NAMALWA (cell line): ENCODE measurements at places on chromosomes 3 and 15.
A peak's percentile ranks its signal among the peaks of the same experiment; 100 is the strongest.

DNA sequence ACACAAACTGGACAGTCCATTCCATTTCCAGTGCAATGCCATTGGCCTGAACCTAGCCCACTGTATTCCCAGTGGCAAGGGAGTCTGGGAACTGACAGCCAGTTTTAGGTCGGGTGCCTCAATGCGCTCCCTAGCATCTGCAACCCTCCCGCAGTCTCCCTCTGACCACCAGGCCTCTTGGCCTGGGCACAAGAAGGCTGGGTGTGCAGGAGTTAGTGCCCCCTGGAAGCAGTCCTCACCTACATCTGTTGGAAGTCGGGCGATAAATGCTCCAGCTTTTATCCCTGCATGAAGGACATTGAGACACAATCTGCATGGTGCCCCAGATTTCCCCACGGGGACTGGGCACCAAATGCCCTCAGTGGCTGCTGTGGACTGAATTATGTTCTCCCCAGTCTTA lies 12.7 kb downstream of the C3orf22 start:
- DNase-seq: no peak

GRCh38 chr3:197456261-197457091 lies 99.3 kb downstream of the BDH1 start:
- DNase-seq: peak; percentile 46

- no peak for DNase-seq
Observed at GRCh38 chr3:11465744-11466616, 177.7 kb downstream of the VGLL4 start.

DNA sequence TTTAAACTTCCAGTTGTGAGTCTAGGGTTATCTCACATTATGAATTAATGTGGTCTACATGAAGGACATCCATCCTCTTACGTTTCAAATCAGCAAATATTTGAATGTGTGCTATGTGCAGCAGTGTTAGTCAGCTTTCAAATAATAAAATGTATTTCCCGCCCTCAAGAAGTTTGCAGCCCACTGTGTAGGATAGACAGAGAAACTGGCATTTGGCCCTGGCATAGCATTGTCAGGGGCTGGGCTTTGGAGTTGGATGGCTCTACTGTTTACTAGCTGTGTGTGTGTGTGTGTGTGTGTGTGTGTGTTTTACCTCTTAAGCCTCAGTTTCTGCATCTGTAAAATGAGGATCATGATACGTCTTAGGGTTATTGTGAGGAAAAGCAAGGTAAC lies 400.5 kb upstream of the C2CD4B start:
- no peak for DNase-seq

DNA sequence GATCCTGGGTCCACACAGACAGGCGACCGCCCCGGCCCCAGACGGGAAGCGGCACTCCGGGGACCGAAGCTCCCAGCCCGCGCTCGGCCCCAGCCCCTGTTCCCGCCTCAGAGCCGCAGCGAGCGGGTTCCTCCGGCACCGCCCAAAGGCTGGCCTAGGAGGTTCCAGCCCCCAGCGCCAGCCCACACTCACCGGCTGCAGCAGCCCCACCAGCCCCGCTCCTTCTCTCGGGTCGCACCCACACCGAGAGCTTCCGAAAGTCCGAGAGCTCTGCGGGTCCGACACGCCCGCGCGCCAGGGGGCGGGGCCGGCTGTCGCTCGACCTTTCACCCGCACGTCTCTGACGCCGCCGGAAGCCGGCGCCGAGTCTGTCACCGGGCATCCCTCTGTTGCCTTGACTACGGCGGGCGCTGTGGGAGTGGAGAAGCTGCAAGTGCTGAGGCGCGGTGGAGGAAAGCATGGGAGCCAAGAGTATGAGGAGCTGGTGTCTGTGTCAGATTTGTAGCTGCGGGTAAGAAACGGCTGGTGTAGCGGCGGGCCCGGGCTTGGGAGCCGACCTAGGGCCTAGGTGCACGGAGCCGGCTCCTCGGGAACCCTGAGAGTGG lies at the start of the genes EFL1 and SAXO2:
Gene EFL1, minus strand, starts transcription at position 313 of the 605 bp plus-strand sequence. CDS start 956 bp downstream, outside the sequence.
Gene SAXO2, plus strand, starts transcription at position 397 of the 605 bp plus-strand sequence. Its CDS starts 62 bp downstream, at position 459.
- peak; percentile 89 for DNase-seq

DNA sequence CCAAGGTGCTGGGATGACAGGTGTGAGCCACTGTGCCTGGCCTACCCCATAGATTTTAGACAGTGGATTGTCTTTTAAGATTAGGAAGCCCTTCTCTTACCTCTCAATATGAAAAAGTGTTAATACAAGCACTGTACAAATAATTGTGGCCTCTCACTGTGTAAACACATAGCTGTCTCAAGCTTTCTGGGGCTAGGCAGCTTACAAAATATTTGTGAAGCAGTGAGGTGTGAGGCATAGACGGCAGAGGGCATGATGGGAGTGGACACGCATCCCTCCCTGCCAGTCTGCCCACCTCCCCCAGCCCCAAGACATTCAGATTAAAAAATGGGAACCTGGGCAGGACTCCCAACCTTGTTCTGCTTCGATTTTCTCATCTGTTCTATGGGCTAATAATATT lies 34.6 kb downstream of the SQOR start:
- no peak for DNase-seq

- DNase-seq: no peak
Observed at GRCh38 chr3:78455166-78455565, 1312.6 kb downstream of the ROBO1 start.

DNA sequence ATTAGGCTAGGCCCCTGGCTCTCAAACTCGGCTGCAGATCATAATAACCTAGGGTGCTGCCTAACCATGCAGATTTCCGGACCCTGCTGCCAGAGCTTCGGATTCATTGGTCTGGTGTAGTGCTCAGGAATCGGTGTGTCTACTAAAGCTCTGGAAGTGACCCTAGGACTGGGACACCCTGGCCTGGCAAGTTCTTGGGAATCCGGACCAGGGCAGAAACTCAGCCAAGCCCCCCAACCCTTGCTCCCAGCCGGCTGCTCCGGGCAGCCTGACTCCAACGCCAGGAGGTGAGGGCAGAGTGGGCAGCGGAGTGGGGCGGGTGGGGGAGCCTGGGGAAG lies 23.0 kb downstream of the IGDCC3 start:
- no peak for DNase-seq

DNA sequence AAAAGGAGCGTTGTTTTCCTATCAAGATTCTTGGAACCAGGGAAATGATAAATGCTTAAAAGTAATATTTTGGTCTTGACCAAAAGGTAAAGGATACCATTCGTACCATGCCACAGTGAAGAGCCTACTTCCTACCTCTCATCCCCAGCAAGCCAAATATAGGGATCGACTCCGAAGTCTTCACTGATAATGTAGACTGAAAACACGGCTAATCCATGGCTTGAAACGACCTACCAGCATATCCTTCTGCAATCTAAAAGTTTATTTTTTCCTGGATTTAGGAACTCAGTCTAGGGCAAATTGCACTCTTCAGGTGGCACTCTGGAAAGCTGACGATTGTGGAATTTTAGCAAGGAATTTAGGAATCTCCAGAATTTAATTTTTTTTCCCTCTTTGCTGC lies 1.9 kb upstream of the SEMA6D start:
- no peak for DNase-seq

GRCh38 chr15:28977377-28978010 lies 91.7 kb downstream of the APBA2 start:
- DNase-seq: no peak

- no peak for DNase-seq
Observed at GRCh38 chr3:172449466-172450149, 1.4 kb upstream of the GHSR start.

DNA sequence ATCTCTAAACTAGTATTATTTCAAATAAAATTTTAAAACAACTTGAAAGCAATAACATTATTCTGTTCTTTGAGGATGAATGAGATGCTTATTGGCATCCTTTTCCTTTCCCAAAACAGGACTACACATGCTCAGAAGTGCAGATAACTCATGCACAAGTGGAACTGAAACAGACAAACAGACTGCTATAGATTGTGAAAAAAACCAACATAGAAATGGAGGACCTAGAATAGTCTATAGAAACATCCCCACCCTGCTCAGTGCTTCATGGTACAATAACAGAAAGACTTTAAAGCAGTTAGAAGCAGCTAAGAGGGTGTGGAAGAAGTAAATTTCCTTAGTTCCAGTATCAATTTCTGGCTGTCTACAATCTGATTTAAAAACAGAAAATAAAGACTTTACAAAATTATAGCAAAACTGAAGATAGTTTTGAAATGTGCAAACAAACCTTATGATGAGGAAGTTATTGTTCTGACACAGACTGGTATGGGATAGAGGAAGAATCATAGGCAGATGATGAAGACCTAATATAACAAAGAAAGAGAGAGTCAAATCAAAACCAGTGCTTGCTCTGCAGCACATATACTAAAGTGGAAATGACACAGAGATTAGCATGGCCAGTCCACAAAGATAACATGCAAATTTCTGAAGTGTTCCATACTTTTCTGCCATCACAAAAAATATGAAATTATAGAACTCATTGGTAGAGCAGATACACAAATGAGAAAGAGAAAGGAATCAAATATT lies 1025.4 kb downstream of the SQOR start:
- no peak for DNase-seq

DNA sequence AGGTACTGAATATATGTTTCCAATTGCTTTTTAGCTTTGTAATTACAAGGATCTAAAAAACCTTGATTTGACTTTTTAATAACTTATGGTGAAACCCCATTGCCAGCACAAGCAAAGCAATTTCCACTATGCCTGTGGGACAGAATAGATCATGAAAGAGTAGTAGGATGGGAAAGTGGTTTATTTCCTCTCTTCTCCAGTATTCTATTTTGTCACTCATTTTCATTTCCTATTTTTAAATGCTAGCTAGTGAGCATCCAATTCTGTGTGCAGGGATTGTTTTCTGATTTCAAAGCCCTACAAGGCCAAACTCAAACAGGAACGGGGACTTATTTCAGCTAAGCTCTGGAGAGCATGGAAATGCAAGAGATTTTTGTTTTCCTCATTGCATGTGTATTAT lies 132.0 kb upstream of the TGFBR2 start:
- no peak for DNase-seq

DNA sequence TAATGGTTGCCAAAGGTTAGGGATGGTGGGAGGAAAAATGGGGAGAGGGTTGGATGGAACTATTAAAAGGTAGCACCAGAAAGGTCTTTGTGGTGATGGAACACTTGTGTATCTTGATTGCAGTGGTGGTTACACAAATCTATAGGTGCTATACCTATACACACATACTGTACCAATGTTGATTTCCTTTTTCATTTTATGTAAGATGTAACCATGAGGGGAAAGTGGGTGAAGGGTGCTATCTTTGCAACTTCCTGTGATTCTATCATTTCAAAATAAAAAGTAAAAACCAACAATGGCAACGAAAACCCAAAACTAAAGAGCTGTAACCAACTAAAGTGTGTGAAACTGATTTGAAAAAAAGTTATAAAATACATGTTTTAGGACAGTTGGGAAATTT lies 761 bp upstream of the ZNF35 start:
- DNase-seq: peak; percentile 4

DNA sequence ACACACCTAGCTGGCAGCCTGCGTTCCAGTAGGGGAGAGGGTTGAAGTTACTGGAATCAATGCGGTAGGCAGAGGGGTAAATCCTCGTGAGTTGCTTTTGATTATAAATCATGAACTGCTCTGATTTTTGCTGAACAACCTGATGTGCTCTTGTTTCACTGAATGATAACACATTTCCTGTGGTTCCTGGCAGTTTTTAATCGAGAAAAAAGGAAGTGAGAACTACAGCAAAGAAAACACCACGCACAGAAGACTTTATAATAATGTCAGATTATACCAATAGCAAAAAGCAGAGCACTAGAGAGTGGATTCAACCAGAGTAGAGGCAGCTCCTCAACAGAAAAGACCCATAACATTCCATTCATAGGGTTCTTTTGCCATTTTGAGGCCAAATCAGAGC lies 200.8 kb upstream of the STRIT1 start:
- peak; percentile 49 for DNase-seq

- no peak for DNase-seq
Observed at GRCh38 chr3:184148076-184148475, 7.1 kb upstream of the DVL3 start.

DNA sequence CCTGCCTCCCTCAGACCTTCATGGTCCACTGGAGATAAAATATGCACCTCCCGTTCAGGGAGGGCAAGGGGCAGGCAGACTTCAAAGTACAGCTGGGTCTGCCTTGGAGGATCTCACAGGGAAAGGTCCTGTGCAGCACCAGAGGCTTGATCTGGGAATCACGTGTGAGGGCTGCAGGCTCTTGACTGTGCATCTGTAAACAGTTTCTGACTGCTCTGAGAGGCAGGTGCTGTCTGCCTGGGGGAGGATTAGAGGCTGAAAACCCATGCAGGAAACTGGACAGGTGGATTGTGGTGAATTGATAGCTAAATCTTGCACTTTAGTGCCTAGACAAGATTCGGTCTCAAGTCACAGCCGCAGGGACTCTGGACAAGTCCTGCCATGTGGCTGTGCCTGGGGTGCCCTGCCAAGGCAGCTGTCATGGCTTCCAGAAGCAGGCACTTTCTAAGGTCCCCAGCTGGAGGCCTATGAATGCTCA lies 239.3 kb downstream of the EPHB1 start:
- DNase-seq: no peak

DNA sequence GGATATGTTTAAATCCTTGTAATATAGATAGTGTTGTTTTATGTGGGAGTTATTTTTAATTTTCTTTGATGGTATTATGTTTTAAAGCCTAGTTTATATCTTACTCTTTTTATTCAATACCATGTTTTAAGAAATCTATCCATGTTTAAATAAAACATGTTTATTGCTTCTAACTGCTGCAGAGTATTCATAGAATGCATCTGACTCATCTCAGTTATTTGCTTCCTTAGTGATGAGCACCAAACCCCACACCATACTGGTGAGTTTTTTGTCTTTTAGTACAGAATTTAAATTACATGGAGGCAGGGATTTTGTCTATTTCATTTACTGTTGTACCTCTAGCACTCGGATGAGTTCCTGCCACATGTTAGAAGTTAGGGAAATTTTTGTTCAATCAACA lies 209.2 kb downstream of the NSUN3 start:
- no peak for DNase-seq

DNA sequence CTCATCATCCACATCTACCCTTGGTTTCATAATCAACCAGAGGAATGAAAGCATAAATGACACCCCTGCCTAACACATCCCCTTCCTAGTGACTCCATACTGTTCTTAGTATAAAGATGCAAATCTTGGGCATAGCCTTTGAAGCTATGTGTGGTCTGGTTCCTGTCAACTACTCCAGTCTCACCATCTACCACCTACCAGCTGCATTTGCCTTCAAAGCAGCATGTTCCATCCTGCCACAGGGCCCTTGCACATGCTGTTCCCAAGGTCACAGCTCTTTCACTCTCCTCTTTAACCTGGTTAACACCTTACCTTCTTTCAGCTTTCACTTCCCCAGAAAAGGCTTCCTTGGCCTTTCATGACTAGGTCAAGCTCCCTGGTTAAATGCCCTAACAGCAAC lies 62.3 kb upstream of the ARHGEF3 start:
- DNase-seq: no peak

DNA sequence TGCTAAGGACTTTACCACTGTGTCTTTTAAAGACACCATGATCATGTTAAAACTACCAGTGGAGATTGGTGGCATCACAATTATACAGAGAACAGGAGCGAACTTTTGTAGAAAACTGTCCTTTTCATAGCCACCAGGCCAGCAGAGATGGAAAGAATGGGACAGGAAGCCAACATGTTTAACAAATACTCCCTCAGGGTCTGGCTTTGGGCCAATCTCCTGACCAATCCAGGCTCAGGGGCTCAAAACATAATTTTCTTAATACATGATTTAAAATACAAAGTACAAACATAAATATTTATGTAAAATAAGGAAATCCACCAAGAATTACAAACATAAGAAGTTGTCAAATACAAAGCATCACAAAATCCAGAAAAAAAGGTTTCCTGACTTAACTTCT lies 266.0 kb downstream of the VPS13C start:
- DNase-seq: no peak

GRCh38 chr3:132279030-132279429 lies 38.2 kb upstream of the ACP3 start:
- DNase-seq: no peak
